ENCODE measurements at places on chromosomes 5 and 9.
A peak's percentile ranks its signal among the peaks of the same experiment; 100 is the strongest.

- no peak for DNase-seq
Measured at GRCh38 chr9:131423171-131423581, 29.3 kb downstream of the PRRC2B start.

- no peak for DNase-seq
Measured at GRCh38 chr5:143495821-143496275, 92.4 kb upstream of the NR3C1 start.

DNA sequence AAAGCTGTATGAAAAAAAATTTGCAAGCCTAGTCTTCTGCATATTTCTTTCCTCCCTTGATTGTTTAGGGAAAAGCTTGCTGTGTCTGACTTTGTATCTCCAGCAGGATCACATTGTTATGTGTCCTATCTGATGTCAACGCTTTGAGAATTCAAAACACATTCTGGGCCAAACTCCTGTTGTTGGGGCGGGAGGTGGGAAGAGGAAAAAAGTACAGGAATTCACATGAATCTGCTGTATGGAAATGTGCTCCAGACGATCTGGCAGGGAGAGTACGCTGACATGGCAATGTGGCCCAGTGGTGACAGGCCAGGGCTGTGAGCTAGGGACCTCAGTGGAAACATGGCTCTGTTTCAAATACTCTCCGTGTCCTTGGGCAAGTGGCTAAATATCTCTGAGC, 87.4 kb upstream of the GNA14 start:
- DNase-seq, result no peak

DNA sequence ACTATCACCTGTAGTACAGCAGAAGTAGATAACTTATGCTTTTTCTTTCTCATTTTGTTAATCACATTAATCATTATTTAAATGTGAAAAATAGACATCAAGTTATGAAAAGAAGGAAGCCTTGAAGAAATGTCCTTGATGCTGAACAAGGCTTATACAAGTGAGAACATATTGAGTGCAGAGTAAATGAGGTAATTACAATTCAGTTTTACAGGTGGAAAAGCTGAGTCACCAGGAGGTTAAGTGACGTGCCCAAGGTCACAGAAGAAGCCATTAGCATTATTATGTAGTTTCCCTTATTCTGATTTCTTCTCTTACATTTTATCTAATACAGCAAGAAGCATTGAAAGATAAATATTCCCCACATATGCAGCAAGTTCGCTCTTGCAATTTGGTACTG, 998.5 kb upstream of the CDH6 start:
- no peak for DNase-seq

DNA sequence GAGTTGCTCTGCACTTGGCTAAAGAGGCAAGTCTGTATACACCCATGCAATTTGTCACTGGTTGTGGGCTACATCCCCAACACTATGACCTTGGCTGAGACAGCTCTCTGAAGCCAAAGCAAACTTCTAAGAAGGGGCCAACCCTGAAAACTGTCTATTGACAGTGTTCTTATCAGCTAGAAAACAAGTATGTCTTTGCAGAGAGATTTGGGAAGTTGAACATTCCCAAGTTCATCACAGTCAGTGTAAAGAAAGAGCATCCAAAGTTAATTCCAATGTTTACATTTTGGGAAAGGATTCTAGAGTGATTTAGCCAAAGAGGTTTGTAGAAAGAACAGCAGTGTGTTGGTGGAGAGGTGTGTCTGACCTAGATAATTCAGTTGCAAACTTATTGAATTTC, 711.1 kb upstream of the CHD1 start:
- DNase-seq, result no peak

DNA sequence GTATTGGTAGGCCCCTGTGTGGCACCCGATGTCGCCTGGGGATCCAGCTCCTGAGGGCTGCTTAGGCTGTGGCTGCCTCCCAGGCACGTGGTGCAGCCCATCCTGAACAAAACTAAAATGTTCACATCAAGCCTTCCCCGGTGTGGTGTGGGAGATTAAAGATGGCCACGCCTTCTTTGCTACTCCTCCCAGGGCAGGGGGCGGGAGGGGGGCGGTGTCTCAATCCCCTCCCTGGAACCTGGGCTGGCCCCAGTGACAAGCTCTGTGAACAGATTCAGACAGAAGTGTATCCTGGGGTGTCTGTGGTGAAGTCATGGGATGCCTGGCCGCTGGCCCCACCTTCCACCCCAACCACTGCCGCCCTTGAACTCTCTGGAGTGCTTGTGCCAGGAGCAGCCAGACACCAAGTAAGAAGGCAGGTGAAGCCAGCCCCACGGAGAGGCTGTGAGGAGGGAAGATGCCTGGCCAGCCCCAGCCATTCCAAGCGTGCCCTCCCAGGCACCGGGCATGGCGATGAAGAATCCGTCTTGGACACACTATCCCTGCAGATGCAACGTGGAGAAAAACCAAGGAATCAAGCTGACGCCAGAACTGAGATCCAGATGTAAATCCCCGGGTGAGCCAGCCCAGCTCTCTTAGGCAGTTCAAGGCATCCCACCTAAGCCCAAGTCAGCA, 75.8 kb downstream of the AK8 start:
- no peak for DNase-seq

- no peak for DNase-seq
Measured at GRCh38 chr9:91248707-91249106, 113.0 kb downstream of the AUH start.

DNA sequence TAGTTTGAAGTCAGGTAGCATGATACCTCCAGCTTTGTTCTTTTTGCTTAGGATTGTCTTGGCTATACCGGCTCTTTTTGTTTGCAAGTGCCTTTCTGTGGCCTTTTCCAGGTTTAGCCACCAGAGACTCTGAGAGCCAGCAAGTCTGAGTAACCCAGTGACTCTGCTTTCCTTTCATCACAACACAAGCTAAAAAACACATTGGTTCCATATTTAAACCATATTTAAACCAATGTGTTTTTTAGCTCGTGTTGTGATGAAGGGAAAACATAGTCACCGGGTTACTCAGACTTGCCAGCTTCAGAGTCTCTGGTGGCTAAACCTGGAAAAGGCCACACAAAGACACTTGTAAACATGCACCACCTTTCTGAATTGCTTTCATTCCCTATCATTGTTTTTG, 493.3 kb downstream of the NTRK2 start:
- DNase-seq, result no peak

DNA sequence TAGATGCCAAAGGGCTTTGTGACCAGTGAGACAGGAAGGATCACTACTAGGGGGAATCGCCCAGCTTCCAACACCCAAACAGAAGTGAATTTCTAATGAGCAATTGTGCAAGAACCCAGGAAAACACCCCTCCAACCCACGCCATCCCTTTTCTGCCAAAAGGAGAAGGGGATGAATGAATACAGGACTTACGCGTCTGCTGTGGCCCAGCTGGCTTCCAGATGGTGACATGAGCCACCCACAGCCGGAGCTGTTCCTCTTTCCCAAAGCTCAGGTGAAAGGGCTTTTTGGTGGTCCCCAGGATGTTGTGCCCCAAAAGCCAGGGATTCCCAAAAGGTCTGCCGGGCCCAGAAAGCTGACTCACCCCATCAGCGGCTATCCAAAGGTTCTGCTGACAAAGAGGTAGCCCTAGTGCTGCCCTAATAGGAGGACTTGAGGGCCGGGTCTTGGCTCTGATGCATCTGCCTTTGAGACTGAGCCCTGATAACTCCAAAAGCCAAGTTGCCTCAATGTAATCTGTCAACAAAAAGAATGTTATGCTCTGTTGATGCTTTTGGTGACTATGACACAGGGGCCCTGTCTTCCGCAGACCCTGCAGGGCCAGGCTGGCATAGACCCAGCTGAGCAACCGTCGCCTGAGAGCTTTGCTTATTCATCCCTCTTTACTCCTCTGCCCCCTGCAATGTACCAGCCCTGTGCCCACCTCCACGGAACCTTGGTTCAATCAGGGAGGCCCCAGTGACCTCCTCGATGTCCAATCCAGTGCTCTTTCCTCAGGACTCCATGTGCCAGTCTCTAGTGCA, 14.5 kb downstream of the GSN start:
- no peak for DNase-seq

DNA sequence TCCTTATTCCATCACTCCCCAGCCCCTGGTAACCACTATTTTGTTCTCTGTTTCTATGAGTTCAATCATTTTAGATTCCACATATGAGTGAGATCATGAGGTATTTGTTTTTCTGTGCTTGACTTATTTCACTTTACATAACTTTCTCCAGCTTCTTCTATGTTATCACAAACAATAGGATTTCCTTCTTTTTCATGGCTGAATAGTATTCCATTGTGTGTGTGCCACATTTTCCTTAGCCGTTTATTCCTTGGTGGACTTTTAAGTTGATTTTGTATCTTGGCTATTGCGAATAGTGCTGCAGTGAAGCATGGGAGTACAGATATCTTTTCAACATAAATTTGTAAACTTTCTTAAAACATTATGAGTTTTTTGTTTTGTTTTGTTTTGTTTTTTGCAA, 15.1 kb downstream of the SYK start:
- DNase-seq, result no peak

DNA sequence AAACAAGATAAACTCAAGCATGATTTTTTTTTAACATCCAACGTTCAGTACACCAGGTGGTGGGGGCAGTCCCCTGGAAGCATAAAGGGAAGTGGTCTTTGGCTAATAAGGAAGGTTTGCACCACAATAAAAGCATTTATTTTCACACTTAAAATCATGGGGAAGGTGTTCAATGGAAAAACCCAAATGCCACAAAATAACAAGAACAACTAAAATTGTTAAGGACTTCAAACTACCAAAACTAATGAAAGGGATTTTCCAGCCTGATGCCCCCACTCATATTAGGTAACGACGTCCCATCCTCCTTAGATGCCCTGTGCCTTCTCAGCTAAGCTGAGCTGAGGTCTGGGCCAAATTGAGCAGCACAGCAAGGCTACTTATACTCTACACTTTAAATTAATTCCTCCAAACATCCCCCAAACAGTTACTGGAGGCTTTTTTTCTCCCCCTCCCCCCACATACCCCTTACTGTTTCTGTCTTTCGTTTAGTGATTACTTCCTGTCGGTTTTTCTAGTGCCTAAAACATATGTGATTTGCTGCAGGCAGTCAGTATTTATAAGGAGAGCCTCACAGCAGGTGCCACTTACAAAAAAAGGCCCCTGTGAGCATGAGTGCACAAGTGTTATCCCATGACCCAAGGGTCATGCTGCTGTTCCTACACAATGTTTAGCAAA, 259.7 kb upstream of the ZNF608 start:
- DNase-seq, result peak; percentile 77

DNA sequence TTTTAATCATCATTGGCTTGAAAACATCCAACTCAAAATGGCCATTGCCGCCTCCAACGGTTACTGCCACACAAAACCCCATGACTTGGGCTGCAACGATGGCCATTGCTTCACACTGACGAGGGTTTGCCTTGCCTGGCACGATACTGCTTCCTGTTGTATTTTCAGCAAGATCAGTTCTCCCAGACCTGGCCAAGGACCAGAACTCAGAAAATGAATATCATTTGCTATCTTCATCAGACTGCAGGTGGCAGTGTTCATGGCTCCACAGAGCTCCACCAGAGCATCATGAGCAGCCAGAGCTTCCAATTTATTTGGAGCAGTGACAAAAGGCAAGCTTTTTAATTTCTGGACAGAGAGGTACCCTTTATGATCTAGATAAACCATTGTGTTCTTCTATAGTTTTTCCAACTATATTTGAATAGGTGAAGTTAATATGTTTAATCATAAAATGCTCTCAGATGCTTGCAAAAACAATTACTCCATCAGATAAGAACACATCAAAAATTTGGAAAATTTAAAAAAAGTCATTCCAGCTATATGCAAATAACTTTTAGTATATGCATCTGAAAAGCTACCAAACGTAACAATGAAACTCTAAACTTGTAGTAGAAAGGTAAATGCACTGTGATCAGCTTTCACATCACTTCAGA, 10.4 kb downstream of the AMACR start:
- peak; percentile 6 for DNase-seq

DNA sequence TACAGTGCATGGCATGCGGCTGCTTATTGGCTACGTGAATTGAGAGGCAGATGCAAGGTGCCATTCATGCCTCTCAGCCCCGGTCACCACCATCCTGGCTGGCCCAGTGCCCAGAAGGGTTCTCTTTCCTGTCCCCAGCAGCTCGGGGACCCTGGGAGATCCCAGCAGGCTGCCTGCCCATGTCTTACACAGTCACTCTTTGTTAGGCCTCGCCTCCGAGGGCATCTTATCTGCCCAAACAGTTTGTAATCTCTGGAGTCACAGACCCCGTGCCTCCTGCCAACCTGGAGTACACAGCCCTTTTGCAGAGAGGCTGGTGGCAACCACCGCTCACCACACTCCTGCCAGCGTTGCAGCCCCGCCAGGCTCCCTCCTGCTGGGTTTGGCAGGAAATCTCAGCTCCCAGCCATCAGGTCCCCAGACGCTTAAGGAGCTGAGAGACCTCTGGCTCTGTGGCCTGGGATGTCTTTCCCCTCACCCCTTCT, 7.0 kb upstream of the AK1 start:
- no peak for DNase-seq

DNA sequence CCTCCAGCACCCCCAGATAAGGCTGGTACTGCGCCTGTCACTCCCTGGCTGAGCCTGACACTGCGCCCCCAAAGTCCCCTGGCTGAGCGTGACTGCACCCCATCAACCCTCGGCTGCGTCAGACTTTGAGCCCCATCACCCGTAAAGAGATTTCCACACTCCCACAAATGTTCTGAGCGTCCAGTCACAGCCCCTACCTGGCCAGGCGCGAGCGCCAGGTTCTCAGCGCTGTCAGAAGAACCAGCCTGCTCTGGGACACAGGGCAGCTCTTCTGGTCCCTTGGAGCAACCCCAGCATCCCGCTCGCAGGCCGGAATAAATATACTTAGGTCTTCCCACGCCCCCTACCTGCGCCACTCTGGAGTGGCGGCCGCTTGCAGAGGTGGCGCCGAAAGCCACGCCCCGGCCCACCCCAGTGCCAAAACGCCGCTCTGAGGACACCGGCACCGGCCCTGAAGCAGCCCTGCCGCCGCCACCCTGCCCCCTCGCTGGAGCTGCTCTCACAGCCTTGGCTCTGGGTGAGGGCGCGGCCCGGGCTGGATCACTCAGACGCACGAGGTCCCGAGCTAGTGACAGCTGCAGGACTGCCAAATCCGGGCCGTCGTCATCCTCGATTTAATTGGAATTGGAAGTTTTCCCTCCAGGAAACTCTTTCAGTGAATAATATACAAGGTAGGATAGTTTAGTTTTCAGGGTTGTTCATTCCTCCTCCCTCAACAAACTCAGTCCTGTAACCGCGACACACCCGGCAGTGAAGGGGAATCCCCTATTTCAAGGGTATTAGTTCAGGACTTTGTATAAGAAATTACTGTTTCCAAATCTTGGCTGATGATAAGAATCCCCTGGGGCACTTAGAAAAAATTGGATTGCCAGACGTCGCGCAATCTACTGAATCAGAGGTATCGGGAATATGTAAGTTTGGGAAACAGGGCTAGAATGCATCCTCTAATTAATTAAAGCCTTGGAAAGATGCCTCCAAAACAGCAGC, 1.2 kb upstream of the CEMIP2 start:
- DNase-seq, result peak; percentile 84

DNA sequence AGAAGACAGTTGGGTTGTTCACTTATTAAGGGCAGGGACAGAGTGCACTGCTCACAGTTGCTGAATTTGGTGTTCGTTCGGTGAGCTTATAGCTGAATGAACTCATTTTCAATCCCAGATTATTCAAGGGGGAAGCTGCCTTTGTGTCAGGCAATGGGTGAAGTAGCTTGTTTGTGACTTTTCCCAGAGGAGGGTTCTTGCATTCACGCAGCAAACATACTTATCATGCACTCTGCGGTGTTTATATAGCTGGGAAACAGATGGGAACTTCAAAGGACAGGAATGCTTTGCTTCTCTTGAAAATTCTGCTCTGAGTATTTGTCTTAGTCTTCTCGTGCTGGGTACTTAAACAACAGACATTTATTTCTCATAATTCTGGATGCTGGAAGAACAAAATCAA, 64.7 kb upstream of the ABCA1 start:
- DNase-seq, result no peak
